ENCODE measurements at places on chromosomes 2 and 18.

DNA sequence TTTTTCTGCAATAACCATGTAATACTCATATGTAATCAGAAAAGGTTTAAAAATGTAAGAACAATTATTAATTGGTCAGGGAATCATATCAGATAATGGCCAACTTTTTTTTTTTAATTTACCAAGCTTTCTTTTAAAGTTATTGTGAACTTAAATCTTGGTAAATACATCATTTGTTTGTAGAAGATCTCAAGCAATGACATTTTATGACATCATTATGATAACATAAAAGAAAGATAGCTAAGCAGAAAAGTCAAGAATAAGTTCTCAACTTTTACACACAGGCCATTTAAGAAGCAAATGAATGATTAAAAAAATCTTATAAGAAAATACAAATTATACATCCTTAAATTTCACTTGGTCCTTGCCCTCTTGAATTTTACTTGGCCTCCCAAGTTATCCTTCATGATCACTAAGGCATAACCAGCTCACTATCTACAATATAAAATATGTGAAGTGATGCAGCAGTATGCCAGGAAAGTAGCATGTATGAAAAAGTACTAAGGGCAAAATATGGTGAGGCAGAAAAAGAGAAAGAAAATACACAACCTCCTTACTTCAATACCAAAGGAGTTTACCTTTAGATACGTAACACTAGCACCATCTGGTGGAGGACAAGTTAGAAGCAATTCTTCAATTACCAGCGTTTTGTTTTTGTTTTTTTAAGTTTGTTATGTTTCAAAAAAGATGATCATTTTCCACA lies 116.6 kb downstream of the SRBD1 start:
- DNase-seq: no peak

DNA sequence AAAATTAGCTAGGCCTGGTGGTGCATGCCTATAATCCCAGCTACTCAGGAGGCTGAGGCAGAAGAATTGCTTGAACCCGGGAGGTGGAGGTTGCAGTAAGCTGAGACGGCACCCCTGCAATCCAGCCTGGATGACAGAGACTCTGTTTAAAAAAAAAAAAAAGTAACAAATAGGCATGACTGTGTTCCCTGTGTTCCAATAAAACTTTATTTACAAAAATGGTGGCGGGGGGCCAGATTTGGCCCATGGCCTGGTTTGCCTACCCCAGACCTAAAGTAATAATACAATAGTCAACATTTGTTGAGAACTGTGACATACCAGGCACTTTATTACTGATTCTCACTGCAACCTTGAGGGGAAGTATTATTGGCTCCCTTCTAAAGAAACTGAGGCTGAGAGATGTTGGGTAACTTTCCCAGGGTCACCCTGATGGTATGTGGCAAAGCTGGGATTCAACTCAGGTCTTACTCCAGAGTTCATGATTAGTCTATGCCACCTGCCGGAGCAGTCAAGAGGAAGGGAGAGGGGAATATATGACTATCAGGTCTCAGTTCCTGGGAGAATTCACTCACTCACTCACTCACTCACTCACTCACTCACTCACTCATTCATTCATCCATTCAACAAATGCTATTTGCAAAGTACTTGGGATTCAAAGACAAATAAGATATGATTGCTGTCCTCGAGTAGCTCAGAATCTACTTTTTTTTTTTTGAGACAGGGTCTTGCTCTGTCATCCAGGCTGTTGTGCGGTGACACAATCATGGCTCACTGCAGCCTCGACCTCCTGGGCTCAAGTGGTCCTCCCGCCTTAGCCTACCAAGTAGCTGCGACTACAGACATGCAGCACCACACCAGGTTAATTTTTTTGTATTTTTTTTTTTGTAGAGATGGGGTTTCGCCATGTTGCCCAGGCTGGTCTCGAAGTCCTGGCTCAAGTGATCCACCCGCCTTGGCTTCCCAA lies 14.3 kb upstream of the KCMF1 start:
- DNase-seq: no peak

DNA sequence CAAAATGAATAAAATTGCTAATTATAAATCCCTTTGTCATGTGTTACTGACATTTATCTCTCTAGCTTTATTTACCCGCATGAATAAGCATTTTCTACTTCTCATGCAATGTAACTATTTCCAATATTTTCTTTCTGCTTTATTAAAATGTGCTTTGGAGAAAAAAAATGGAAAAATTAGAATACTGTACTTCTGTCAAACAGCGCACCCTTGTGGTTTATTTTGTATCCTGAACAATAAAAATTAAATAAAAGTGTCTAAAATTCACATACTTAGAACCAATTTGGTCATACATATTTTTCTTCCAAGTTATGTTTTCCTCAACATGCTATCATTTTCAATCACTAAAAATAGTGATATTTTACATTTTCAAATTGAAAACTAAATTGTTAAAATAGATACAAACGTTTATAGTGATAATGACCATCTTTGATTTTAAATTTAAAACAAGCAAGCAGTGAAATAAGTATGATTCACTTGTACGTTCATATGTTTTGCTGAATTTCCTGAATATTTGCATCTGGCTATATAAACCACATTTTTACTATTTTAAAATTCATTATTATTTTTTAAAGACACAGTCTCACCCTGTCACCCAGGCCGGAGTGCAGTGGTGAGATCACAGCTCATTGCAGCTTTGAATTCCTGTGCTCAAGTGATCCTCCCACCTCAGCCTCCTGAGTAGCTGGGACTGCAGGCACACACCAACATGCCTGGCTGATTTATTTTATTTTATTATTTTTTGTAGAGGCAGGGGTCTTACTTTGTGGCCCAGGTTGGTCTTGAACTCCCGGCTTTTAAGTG lies 95.9 kb upstream of the GRB14 start:
- DNase-seq: no peak

DNA sequence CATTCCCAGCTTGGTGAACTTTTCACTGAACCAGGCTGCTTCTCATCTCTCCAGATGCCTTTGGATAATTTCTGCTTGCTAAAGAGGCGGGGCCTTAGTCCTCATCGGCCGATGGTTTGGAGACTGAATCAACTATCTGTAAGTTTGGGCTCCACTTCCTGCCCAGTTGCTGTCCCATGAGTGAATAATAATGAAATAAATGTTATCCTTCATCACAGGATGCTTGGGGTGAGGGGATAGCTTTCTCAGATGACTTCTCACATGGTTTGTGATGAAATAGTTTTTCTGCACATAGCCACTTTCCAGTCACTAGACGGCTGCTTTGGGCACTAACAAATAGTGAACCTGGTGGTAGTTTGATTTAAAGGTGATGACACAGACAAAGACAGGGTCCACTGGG lies 376.6 kb upstream of the TRIB2 start:
- no peak for DNase-seq

- DNase-seq: no peak
These were observed 52.9 kb upstream of the SPATS2L start for GRCh38 chr2:200253639-200254038.

DNA sequence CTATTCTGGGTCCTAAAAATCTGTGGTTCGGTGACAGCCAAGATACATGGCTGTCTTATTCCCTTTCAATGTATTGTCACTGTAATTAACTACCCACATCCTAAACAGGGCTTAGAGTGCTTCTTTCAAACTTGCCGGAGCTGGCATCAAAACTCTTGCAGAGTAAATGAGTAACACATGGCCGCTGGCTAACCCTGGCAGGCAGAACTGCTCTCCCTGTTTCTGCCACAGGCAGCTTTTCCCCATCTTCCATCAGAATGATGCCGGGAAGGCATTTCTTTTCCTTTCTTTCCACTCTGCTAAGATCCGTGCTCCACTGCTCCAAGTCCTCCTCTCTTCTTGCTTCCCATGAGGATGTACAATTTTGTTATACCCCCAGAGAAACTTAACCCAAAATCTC lies 54.8 kb upstream of the PTPRM start:
- no peak for DNase-seq

- no peak for DNase-seq
These were observed 4.4 kb upstream of the USP40 start for GRCh38 chr2:233571001-233571400.

GRCh38 chr2:108904680-108905079 lies 84.3 kb downstream of the EDAR start:
- DNase-seq: no peak

DNA sequence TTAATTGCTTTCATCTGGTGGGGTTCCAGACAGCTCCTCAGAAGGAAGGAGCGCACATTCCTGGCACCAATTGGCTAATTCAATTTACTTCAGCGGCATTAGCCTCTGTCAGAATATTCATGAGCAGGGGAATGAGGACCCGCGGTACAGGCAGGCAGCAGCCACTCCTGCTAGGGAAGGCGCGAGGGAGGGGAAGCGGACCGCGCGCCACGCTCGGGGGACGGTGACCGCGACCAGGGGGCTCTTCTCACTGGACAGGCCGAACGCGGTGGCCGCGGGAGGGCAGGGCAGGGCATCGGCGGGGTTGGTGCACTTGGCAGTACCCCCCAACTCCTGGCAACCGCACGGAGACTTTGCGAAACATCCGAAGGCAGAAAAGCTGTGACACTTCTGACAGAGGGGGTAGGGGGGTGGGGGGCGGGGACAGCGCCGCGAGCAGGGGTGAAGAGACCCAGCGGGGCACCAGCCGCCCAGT lies at the start of gene CDH20:
Gene CDH20, plus strand, starts transcription at position 160 of the 475 bp plus-strand sequence.
- no peak for DNase-seq

- DNase-seq: no peak
These were observed 13.3 kb downstream of the DSC1 start for GRCh38 chr18:31149351-31149750.

DNA sequence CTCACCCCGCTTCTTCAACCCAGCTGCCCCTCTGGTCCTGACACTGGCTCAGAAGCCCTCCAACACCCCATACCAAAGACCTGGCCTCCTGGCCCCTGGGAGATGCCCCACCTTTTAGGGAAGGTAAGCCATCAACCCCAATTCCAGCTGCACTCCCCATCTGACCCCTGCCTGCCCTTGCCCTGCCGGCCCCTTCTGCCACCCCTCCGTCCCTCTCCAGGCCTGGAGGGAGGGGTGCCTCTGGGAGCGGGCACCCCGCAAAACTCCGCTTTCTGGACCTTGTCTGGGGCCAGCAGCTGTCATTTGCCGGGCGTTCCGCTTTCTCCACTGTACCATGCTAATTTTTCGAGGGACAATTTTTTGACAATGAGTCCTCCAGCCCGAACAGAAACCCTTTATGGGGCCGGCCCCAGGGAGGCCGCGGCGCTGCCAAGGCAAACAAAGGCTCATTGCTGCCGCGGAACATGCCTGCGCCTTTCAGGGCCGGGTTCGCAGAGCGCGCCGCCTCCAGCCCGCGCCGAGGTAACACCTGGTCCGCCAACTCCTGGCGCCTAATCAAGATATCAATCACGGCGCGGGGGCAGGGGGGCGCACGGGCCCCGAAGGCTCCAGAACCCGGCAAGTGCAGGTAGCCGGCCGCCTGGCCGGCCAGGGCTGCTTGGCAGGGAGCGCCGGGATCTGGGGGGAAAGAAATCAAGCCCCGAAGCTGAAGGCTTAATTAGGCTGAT lies 96.0 kb downstream of the INHBB start:
- no peak for DNase-seq

GRCh38 chr18:72871091-72871490 lies 3.3 kb upstream of the NETO1 start:
- DNase-seq: no peak

DNA sequence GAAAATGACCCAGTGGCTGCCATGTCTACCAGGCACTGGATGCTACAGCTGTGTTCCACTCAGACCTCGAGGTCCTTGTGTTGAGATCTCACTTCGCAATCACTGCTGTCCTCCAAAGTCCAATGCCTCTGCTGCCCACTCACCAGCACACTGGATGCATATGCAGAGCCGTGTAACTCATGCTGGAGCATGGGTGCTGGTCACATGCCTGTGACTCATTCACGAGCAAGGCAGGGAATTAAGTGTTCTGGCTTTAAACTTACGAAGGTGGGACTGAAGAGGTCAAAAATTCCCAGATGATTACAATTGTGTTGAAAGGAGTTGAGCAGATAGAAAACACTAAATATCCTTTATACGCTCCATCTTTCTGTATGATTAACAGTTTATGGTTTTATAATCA lies 417.5 kb downstream of the NUP35 start:
- no peak for DNase-seq

- DNase-seq: no peak
These were observed 27.6 kb upstream of the STAT1 start for GRCh38 chr2:191041418-191042161.

- DNase-seq: no peak
These were observed 23.6 kb downstream of the ANKRD44 start for GRCh38 chr2:197286805-197287595.

- no peak for DNase-seq
These were observed 43.1 kb upstream of the HDAC4 start for GRCh38 chr2:239443666-239444567.

DNA sequence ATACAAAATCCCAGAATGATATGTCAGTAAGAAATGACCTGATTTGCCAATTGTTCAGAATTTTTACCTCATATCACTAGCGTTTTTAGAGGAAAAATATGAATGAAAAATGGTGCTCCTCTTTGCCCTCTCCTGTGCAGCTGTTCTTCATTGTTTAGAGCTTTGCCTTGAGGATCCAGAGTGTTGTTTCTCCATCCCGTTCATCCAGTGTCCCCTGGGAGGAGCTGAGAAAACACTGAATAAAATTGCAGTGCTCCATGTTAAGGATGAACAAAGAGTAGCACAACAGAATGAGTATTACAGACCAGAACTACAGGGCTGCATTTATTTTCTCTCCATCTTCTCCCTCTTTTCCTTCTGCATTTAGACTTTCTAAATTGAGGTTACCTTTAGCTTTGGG lies 133.1 kb downstream of the ADCYAP1 start:
- DNase-seq: no peak

DNA sequence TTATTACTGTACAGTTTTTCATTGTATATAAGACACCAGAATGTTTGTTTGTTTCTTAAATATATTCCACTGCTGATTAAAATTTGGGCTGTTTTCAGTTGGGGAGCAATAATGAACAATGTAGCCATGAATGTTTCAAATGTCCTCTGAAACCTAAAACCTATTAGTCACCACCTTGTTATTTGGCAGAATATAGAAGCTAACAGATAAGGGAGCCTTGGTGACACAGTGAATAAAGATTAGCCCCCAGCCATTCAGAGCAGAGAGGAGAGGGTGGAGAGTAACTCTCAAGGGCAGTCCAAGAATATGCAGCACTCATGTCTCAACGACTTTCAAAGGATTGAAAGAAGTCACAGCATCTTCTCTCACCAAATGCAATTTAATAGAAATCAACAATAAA lies 43.1 kb upstream of the ATP8B1 start:
- DNase-seq: no peak

DNA sequence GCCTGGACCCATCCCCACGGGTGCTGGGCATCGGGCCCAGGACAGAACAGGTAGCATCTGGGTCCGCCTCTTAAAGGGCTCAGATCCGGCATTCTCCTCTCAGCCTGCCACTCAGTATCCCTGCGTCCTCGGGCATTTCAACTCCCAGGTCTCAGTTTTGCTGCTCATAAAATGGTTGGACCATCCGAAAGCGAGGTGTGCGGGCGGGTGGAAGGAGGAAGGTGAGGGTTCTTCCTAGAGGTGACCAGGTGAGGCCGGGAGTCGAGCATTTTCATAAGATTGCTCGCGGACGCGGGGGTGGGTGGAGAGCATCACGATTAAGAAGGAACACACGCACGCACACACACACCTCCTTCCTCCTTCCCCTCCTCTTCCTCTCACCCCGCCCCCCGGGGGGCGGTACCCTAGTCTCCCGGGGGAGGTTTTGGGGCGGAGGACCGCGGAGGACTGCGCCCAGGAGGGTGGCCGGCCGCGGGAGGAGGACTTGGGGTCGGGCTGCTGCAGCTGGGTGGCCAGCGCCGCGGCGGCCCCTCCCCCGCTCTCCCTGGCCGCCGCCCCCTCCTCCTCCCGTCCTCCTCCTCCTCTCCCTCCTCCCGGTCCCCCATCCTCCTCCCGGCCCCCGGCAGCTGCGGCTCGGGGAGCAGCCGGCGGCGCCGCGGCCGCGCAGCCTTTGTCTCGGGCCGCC lies 97.9 kb upstream of the GPR45 start:
- DNase-seq: no peak
